ENCODE measurements at places on chromosomes 12 and 14. TPM values are rescaled to one million over a fixed set of nuclear protein-coding genes. Genes with fewer than 3 reads are reported as not detected.
A peak's percentile ranks its signal among the peaks of the same experiment; 100 is the strongest.

- DNase-seq = no peak
- peaks cover 10% of the 10 kb centered on the region for H3K36me3 ChIP-seq
- H3K4me3 ChIP-seq = no peak overlapping the region
These were observed 71.7 kb upstream of the ETV6 start for GRCh38 chr12:11577658-11578260.

Gene TMEM52B
- not detected for total RNA-seq

DNA sequence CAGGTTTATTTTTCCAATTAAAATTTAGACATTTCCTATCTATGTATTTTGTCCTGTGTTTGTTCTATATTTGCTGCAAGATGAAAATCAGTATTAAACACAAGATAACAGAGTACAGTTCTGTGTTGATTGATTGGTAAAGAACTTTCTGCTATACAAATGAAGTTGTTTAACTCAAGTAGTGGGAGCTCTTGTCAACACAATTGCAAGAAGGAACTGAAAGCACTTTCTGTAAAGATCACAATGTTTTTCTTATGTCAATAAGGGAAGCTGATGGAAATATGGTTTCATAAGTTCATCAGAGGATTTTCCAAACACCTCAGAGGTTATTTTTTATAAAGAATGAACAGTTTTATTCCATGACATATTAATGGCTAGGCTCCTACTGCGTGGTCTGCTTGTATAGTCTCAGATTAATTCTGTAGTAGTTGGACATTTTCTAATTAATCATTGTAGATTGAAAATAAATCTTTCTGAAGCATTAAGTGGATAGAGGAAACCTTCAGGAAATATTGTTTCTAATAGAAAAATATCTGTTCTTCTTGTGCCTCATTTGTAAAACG lies 379.5 kb downstream of the LRFN5 start:
- H3K36me3 ChIP-seq = no peaks in the 10 kb centered on the region
- no peak overlapping the region for H3K27ac ChIP-seq
- no peak for DNase-seq
- H3K27me3 ChIP-seq = no peaks in the 10 kb centered on the region
- H3K4me1 ChIP-seq = no peaks in the 10 kb centered on the region

DNA sequence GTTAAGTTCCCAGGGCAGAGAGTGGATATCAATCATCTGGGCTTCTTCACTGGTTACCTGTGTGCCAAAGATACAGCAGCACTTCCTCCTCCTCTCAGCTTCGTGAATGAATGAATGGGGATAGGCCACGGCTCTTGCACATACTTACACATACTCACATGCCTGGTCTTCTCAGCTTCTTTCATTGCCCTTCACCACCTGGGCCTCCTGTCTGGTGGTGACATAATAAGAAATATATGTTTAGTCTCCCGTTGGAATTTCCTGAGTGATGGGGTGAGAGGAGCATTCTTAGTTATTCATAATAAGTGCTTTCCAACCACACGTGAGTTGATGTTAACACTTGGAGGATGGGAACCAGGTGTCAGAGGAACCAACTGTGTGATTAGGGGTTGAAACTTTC lies 268.1 kb upstream of the RMST start:
- H3K4me3 ChIP-seq = no peak overlapping the region
- H3K27me3 ChIP-seq = no peaks in the 10 kb centered on the region
- no peaks in the 10 kb centered on the region for H3K4me1 ChIP-seq
- DNase-seq = no peak

Gene HIGD1C
- total RNA-seq = not detected

- no peaks in the 10 kb centered on the region for H3K27me3 ChIP-seq
- DNase-seq = no peak
- no peak overlapping the region for H3K4me3 ChIP-seq
- no peak overlapping the region for H3K27ac ChIP-seq
- H3K4me1 ChIP-seq = peaks cover 45% of the 10 kb centered on the region
These were observed 49.5 kb upstream of the MDM1 start for GRCh38 chr12:68381476-68382219.

- no peaks in the 10 kb centered on the region for H3K4me1 ChIP-seq
- no peak overlapping the region for H3K4me3 ChIP-seq
- H3K27ac ChIP-seq = no peak overlapping the region
- no peaks in the 10 kb centered on the region for H3K36me3 ChIP-seq
- no peak for DNase-seq
- no peaks in the 10 kb centered on the region for H3K27me3 ChIP-seq
These were observed 434.5 kb downstream of the MDGA2 start for GRCh38 chr14:47240748-47241437.

Gene LTA4H
- total RNA-seq = 57.3 TPM

GRCh38 chr12:109557805-109558204 lies 15.5 kb downstream of the MMAB start:
- H3K36me3 ChIP-seq = peaks cover 15% of the 10 kb centered on the region
- H3K27me3 ChIP-seq = no peaks in the 10 kb centered on the region
- DNase-seq = no peak
- H3K4me1 ChIP-seq = no peaks in the 10 kb centered on the region
- no peak overlapping the region for H3K27ac ChIP-seq
- H3K4me3 ChIP-seq = no peak overlapping the region

DNA sequence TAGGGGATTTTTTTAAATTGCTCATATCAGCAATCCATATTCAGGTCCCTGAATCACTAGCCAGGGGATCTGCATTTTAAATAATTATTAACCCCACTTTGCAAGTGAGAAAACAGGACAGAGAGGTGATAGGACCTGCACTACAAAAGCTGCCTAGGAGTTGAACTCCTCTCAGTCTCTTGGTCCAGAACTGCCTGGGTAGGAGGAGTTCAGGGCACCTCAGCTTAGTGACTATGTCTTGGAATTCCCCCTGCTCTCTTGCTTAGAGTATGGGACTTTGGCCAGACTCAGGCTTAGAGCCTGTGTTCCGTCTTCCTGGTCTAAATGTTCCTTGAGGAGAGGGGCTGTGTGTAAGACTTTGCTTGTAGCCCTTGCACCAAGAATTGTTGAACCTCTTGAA lies 68.2 kb upstream of the WSCD2 start:
- H3K4me3 ChIP-seq = no peak overlapping the region
- no peak overlapping the region for H3K27ac ChIP-seq
- DNase-seq = no peak
- peaks cover 4% of the 10 kb centered on the region for H3K27me3 ChIP-seq
- no peaks in the 10 kb centered on the region for H3K36me3 ChIP-seq

Gene ELK3
- total RNA-seq = 40.8 TPM

GRCh38 chr12:71233083-71233482 lies 75.3 kb upstream of the TSPAN8 start:
- no peaks in the 10 kb centered on the region for H3K27me3 ChIP-seq
- no peak overlapping the region for H3K4me3 ChIP-seq
- DNase-seq = no peak
- no peaks in the 10 kb centered on the region for H3K4me1 ChIP-seq

Gene BBOF1
- total RNA-seq = 0.51 TPM

Gene ACOT6
- total RNA-seq = not detected

- H3K36me3 ChIP-seq = no peaks in the 10 kb centered on the region
- H3K4me1 ChIP-seq = no peaks in the 10 kb centered on the region
- H3K27me3 ChIP-seq = no peaks in the 10 kb centered on the region
- no peak for DNase-seq
- H3K4me3 ChIP-seq = no peak overlapping the region
- H3K27ac ChIP-seq = no peak overlapping the region
These were observed 418.5 kb upstream of the TBX3 start for GRCh38 chr12:115102450-115102849.

Gene GLT1D1
- 2.0 TPM for total RNA-seq

Gene RNASE7
- not detected for total RNA-seq

DNA sequence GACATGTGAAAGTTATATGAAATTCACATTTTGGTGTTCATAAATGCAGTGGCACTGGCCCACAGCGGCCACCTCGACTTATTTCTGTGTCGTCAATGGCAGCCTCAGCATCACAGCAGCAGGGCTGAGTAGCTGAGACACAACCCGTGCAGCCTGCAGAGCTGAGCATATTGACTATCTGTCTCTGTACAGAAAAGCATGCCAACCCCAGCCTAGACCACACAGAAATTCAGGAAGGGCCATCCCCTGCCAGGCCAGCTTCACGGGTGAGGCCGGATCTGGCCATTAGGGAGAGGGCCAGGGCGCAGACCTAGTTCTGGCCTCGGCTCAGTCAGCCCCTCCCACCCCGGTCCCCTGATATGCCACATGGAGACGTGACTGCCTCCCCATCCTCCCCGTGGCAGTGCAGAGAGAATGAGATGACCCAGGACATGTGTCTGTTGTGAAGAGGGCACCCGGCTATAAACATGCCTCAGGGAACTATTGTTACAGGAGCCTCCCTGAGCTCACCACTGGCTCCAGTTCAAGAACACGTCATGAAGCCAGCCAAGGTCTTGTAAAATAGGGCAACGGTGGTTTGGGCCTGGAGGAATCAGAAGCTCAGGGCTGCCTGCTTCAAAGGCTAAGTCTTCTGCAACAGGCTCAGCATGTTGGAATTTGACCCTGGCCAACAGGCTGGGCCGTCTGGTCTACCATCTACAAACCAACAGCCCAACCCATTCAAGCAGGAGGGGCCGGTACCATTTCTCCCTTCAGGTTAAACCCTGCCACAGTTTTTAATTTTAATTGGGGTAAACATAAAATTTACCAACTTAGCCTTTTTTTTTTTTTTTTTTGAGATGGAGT lies 25.5 kb downstream of the SCARB1 start:
- H3K36me3 ChIP-seq = no peaks in the 10 kb centered on the region
- H3K4me3 ChIP-seq = no peak overlapping the region
- H3K4me1 ChIP-seq = no peaks in the 10 kb centered on the region
- H3K27me3 ChIP-seq = no peaks in the 10 kb centered on the region
- no peak for DNase-seq
- no peak overlapping the region for H3K27ac ChIP-seq

GRCh38 chr12:108685469-108686260 lies 45.7 kb downstream of the CORO1C start:
- H3K27me3 ChIP-seq = no peaks in the 10 kb centered on the region
- peaks cover 36% of the 10 kb centered on the region for H3K4me1 ChIP-seq
- DNase-seq = no peak

- H3K27me3 ChIP-seq = no peaks in the 10 kb centered on the region
- no peaks in the 10 kb centered on the region for H3K36me3 ChIP-seq
- no peak overlapping the region for H3K4me3 ChIP-seq
- no peaks in the 10 kb centered on the region for H3K4me1 ChIP-seq
- H3K27ac ChIP-seq = no peak overlapping the region
These were observed 161.1 kb downstream of the SUDS3 start for GRCh38 chr12:118537481-118537917.

- H3K4me3 ChIP-seq = no peak overlapping the region
- no peaks in the 10 kb centered on the region for H3K27me3 ChIP-seq
- H3K36me3 ChIP-seq = no peaks in the 10 kb centered on the region
- no peak overlapping the region for H3K27ac ChIP-seq
- H3K4me1 ChIP-seq = no peaks in the 10 kb centered on the region
These were observed 58.9 kb downstream of the GALNT9 start for GRCh38 chr12:132270516-132270915.

GRCh38 chr12:104695453-104696148 lies 238.9 kb downstream of the CHST11 start:
- peak overlapping the region; percentile 94 for H3K27ac ChIP-seq
- H3K4me1 ChIP-seq = peaks cover 84% of the 10 kb centered on the region
- DNase-seq = peak; percentile 70
- H3K27me3 ChIP-seq = no peaks in the 10 kb centered on the region
- H3K36me3 ChIP-seq = peaks cover 39% of the 10 kb centered on the region

Gene CD9
- 47.4 TPM for total RNA-seq

DNA sequence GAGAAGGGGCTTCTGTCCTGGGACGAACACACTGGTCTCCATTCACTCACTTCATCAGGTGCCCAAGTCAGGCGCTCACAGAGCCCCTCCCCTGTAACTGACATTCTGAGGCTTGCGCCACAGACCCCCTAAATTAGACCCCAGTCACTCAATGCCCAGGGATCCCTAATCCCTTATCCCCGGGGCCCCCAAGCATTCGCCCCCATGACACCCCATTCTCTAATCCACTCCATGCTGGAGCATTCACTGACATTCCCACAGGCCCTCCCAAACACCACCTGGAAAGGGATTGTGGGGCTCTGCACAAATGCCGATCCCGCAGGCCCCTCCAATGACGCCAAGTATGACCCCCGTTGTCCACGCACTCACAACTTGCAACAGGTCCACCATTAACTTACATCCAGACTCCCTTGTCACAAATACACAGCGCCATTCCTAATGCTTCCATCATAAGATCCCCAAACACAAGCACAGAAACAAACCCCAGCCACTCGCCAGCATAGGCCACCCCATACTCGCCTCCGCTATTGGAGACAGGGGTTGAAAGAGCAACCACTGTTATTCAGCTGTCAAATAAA lies 1.5 kb downstream of the ZNF605 start:
- H3K36me3 ChIP-seq = peaks cover 18% of the 10 kb centered on the region
- H3K27ac ChIP-seq = peak overlapping the region; percentile 59
- DNase-seq = no peak
- peaks cover 18% of the 10 kb centered on the region for H3K4me1 ChIP-seq

- no peaks in the 10 kb centered on the region for H3K36me3 ChIP-seq
- no peak for DNase-seq
- H3K27me3 ChIP-seq = peaks cover 1% of the 10 kb centered on the region
- H3K27ac ChIP-seq = no peak overlapping the region
These were observed 29.2 kb downstream of the FBLN5 start for GRCh38 chr14:91918186-91918883.

GRCh38 chr12:94545935-94546771 lies 86.5 kb upstream of the CEP83 start:
- no peaks in the 10 kb centered on the region for H3K4me1 ChIP-seq
- H3K4me3 ChIP-seq = no peak overlapping the region
- H3K27me3 ChIP-seq = peaks cover 3% of the 10 kb centered on the region
- DNase-seq = no peak
- no peaks in the 10 kb centered on the region for H3K36me3 ChIP-seq

Gene HHIPL1
- not detected for total RNA-seq

Gene FGF6
- not detected for total RNA-seq

Gene GPD1
- 0.88 TPM for total RNA-seq

Gene CCDC196
- not detected for total RNA-seq

Gene PTPN21
- total RNA-seq = 0.07 TPM

GRCh38 chr14:100698066-100698465 lies 28.6 kb upstream of the DLK1 start:
- no peaks in the 10 kb centered on the region for H3K36me3 ChIP-seq
- H3K4me1 ChIP-seq = no peaks in the 10 kb centered on the region
- H3K27me3 ChIP-seq = no peaks in the 10 kb centered on the region
- no peak overlapping the region for H3K27ac ChIP-seq
- no peak for DNase-seq

DNA sequence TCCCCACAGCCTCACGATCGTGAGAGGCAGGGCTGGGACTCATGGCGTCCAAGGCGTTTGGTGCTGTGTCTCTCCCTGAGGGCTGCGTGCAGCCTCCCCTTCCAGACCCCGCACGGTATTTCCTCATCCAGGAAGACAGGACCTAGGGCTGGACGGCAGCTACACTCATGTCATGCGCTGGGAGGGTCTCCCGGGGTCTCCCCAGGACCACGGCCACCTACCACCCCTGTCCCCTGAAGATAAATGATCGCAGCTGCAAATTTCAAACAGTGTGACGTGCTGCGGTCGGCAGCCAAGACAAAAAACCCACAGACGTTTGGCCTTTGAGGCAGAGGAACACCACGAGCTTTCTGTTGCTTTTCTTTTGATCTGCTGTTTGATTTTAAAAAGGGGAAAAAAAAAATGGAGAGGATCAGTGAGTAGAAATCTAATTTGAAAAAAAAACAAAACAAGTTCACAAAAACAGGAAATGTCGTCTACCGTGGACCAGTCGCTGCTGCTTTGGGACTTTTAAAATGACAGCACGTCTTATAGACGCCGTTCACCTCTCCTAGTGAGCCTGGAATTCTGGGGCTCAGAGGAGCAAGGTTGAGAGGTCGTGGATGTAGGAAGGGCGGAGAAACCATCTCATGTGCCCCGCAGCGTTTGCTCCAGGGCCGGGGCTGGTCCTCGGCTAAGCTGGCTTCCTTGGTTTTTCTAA lies 237.6 kb downstream of the SLC41A2 start:
- peak overlapping the region; percentile 94 for H3K27ac ChIP-seq
- H3K4me3 ChIP-seq = peak overlapping the region; percentile 81
- H3K36me3 ChIP-seq = peaks cover 1% of the 10 kb centered on the region
- no peaks in the 10 kb centered on the region for H3K27me3 ChIP-seq
- peak; percentile 69 for DNase-seq

Gene NRL
- total RNA-seq = 2.7 TPM

Gene B3GNT4
- 0.29 TPM for total RNA-seq

All from activated T-helper 1 cell treated with anti-CD3 and anti-CD28 coated beads, Interleukin-12 subunit alpha, Interleukin-12 subunit beta, Interleukin-2, Interleukin-4 antibody, amounts not matched to agents 30 ng/mL and 10 ng/mL and 1 ng/mL, durations not matched to agents 14 hours and 24 hours and 36 hours (primary cell).